Stimulated activated CD8-positive, alpha-beta memory T cell treated with anti-CD3 and anti-CD28 coated beads, Interleukin-15, amount 100 ng/mL, for 4 hours (primary cell): ENCODE measurements at places on chromosomes 7 and 10.

DNA sequence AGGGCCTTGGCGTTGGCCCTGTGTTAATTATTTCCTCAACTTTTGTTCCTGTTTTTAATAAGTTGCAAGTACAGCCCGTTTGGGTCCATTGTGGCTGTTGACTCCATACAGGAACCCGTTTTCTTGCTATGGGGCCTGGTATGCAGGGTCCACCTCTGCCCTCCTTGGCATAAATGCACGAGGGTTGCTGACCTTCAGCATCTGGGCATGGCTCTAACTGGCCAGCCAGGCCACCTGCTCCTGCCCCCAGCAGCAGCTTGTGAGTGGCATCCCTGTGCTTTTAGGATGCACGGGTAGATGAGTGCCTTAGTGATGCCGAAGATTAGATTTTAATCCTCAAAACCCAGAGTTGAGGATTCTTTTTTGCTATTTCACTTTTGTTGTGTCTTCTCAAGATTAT, 123.2 kb downstream of the GLRX3 start:
- no peak for DNase-seq

- DNase-seq = no peak
Observed at GRCh38 chr10:130359711-130360110, 223.5 kb downstream of the GLRX3 start.

GRCh38 chr7:42010751-42011150, 226.3 kb downstream of the GLI3 start:
- DNase-seq = no peak

GRCh38 chr7:115475761-115476385, 554.0 kb downstream of the MDFIC start:
- no peak for DNase-seq

- DNase-seq = no peak
Observed at GRCh38 chr10:79392020-79392398, 44.7 kb downstream of the PPIF start.

GRCh38 chr7:115059321-115059720, 137.4 kb downstream of the MDFIC start:
- DNase-seq = no peak

DNA sequence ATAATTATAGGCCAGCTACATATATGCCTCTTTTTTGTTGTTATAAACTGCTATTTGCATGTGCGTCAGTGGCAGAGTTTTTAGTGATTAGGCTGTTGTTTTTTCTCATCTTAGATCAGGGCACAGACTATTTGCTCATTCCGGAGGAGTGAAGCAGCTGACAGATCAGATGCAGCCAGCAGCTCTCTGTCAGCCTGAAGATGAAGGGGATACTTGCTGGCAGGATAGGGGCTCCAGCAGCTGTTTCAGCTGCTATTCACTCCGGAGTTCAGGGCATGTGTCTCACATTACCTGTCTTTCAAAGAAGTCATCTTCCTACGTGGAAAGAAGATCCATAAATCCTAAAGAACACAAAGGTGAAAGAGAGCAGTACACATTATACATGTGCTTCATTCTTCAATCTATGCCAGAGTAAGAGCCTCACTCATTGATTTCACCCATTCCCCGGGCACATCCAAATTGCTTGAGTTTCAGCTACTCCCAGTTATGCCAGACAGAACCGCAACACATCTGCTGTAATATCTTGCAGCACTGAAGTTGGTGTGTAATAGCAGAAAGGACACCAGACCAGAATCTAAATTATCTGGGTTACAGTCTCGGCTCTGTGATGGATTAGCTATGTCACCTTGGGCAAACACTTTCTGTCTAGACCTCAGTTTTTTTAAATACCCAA, 182.8 kb upstream of the CHRM2 start:
- DNase-seq = no peak

DNA sequence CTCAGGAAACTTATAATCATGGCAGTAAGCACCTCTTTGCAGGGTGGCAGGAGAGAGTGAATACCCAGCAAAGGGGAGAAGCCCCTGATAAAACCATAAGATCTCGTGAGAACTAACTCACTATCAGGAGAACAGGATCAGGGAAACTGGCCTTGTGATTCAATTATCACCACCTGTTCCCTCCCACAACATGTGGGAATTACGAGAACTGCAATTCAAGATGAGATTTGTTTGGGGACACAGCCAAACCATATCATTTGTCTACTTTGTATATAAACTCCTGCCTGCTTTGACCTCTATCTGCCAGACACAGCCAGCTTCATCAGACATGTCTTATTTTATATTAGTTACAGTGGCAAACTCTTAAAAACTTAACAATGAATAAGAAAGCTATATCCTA, 50.4 kb downstream of the ARMC3 start:
- no peak for DNase-seq

DNA sequence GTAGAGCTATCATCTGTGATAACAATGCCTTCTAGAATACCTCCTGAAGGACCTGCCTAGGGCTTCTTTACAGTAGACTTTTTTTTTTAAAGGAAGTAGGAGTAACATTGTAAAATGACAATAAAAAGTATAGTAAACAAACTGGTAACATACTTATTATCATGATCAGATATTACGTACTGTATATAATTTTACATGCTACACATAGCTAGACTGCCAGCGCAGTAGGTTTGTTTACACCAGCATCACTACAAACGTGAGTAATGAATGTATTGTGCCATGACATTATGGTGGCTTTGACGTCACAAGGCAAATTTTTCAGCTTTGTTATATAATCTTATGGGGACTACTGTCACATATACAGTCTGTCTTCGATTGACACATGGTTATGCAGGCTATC, 15.4 kb upstream of the ZRANB1 start:
- no peak for DNase-seq

GRCh38 chr7:100886142-100886935, 3.2 kb downstream of the UFSP1 start:
- no peak for DNase-seq

DNA sequence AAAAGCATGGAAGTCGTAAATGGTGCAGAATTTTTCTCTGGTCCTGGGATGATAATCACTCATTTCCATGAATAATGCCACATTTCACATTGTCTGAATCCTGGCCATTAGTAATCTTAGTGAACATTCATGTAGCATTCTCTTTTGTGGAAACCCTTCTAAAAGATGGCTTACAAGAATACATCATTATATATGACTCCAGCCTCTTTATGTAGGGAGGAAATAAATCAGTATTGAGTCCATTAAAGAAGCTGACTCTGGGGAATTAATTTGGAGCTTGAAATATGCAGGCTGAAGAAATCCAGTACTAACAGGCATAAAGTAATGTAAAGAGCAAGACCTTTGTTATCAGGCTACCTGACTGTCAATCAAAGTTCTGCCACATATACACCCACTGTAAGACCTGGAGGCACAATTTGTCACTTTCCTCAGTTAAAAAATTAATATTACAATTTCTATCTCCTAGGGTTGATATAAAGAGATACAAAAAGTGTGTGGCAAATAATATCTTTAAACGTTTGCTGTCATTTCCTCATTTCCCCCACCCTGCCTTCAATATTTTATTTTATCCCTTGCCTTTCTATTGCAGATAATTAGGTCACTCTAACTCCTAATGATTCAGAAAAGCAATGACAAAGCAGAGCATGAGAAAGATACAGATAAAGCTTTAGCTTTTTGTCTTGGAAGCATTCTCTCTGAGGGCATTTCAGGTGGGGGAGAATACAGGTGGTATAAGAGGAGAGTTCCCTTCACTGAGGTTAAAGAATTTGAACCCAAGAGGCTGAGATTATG, 1122.0 kb upstream of the GHITM start:
- no peak for DNase-seq

- DNase-seq = no peak
Observed at GRCh38 chr7:128226132-128226980, 14.7 kb upstream of the LEP start.

- DNase-seq = no peak
Observed at GRCh38 chr7:99255463-99255862, 17.2 kb upstream of the MYH16 start.

- DNase-seq = no peak
Observed at GRCh38 chr7:26699766-26700165, 164.6 kb downstream of the SKAP2 start.

DNA sequence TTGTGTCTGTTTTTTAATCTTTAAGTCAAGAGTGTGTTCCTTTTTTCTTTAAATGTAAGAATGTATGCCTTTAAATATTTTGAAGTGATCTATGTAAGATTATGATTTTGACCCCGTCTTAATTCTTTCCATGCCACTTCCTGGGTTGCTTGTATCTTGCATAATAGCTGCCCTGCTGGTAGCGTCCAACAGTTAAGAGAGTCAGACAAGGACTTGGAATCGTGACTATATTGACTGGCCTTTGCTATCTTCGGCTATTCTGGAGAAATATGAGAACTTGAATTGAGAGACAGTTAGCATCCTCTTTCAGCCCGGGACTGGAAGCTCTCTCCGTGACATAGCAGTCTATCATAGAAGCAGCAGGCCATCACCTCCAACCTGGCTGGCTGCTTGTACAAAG, 13.0 kb downstream of the NRP1 start:
- DNase-seq = no peak

DNA sequence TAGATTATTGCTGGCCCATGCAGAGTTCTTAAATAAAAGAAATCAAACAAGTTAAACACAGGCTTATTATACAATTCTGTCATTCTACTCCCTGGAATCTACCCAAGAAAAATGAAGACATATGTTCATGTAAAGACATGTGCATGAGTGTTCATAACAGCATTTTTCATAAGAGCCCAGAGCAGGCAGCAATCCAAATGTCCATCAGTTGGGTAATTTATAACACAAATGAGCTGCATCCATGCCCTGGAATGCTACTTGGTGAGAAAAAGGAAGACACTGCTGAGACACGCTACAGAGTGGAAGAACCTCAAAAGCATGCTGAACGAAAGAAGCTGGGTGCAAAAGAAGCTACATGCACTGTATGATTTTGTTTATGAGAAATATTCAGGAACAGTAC, 342.6 kb downstream of the TCERG1L start:
- no peak for DNase-seq

- no peak for DNase-seq
Observed at GRCh38 chr10:53003094-53003493, 230.5 kb upstream of the MBL2 start.

GRCh38 chr10:63707254-63707910, 186.2 kb downstream of the REEP3 start:
- peak; percentile 1 for DNase-seq

GRCh38 chr7:125119559-125120115, 190.0 kb upstream of the POT1 start:
- DNase-seq = no peak
